Stromal cell of bone marrow (primary cell): ENCODE measurements at places on chromosomes 3 and 15.
A peak's percentile ranks its signal among the peaks of the same experiment; 100 is the strongest.

DNA sequence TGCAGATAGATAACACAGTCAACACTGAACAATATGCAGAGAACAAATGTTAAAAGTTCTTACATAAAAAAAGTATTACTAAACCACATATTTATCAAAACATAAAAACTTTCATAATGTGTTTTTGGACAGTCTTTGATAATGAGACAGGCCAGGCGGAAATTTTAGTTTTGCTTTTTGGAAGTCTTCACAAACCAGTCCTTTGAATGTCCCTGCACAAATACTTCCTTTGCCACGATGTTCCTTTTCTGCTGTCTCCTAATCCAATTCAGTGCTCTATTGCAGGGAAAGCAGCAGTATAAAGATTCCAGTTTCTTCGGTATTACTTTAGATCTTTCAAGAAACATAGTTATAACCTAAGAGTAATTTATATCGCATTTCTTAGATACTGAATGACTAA lies 135.9 kb downstream of the TBL1XR1 start:
- no peak for DNase-seq

DNA sequence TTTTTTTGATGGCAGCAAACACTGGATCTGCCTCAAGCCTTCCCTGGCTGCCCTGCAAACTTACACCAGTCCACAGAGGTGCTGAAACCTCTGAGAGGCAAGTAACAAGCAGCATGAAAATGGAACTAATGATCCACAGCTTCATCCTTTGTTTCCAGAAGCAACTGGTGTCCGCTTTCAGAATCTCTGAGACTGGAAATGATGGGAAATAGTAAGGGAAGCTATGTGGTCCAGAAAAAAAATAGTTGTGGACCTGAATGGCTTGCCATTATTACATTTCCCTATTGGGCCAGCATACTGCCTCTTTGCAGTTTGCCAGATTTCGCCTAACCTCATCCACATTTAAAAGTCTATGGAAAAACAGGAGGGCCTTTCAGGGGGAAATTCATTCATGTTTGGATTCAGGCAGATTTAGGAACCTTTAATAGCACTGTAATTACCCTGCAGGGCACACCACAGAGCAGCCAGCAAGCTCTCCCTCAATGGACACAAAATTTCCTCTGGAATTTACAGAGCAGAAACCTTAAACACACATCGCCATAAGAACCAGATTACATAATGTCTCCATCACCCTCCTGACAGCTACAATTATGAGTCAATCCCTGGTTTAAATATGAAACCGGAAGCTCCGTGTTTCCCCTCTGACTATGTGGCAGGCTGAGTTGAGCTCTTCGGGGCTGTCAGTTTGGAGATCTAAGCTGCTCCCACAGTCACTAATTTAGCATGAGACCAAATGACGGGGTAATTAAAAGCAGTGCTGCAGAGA lies 134.4 kb downstream of the TMCO5A start:
- peak; percentile 84 for DNase-seq

GRCh38 chr15:84657748-84658079 lies 285 bp downstream of the NMB start:
- DNase-seq, result no peak

DNA sequence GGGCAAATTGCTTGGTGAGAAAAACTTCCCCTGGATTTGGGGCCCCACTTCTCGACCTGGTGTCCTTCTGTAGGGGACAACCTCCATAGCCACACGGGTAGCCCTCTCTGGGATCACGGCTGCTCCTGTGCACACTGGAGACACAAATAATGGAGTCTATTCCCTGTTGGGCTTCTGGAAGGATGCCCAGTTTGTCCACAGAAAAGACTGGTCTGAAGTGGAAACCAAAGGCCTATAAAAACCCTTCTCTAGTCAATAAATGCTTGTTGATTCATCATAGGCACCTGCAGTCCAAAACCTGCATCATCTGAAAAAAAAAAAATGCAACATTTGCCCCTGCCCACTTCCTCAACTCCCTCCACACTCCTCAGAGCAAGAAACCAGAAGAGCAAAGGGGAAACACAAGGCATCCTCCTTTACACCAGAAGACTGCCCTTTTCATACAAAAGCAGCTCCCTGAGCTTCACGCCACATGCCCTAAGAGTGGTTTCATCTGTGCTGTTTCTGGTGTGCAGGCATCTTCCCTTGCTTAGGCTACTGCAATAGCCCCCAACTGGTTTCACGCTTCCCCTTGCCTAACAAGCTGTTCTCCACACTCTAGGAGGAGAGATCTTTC lies 36.3 kb downstream of the SRGAP3 start:
- DNase-seq, result no peak

- no peak for DNase-seq
These were observed 866.4 kb downstream of the PLOD2 start for GRCh38 chr3:145294572-145294971.

GRCh38 chr15:90869140-90869541 lies 753 bp downstream of the FURIN start:
- DNase-seq, result no peak

GRCh38 chr15:99844150-99844549 lies 110.9 kb upstream of the LYSMD4 start:
- no peak for DNase-seq

- no peak for DNase-seq
These were observed 4.7 kb downstream of the TMEM40 start for GRCh38 chr3:12754313-12754712.

- no peak for DNase-seq
These were observed 437.4 kb downstream of the NR2F2 start for GRCh38 chr15:96767703-96768434.

DNA sequence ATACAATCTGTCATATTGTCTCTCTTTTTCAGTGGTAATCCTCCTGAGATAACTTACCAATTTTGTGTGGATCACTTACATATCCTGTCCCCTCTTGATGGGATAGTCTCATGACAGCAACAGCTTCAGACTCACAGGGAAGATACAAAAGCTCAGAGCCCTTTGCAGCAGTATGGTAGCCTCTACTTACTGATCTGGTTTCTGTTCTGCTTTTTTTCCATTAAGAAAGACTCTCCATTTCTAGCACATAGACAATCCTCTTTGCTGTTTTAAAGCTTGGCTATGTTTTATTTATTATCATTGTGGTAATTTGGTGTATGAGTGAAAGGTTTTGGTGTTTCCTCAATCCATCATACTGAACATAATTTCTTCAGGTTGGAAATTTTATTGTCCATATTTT lies 25.4 kb upstream of the SOX14 start:
- no peak for DNase-seq

DNA sequence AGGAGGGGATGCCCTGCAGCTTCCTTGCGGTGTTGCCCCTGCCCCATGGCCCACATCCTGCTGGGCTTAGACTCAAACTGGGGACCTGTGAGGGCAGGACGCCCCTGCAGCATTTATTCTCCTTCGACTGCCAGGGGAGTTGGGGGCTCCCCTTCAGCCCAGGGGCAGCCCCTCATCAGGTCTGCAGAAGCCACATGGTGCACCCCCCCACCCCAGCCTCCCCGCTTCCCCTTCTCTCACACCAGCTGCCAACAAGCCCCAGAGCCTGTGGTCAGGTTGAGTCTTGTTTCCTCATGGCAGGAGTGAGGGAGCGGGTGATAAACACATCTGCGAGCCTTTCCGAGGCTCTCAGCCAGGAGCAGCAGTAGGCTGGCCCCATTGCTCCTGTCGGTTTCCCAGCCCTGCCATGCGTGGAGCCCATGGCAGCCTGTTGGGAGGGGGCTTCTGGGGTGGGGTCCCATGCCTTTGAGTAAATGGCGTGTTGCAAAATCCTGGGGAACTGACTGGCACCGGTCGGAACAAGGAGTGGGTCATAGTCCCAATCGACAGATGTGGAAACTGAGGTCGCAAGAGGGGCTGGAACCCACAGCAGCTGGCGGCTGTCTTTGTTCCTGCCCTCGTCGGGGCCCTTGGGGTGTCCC lies 27.8 kb downstream of the WNT7A start:
- DNase-seq, result no peak

DNA sequence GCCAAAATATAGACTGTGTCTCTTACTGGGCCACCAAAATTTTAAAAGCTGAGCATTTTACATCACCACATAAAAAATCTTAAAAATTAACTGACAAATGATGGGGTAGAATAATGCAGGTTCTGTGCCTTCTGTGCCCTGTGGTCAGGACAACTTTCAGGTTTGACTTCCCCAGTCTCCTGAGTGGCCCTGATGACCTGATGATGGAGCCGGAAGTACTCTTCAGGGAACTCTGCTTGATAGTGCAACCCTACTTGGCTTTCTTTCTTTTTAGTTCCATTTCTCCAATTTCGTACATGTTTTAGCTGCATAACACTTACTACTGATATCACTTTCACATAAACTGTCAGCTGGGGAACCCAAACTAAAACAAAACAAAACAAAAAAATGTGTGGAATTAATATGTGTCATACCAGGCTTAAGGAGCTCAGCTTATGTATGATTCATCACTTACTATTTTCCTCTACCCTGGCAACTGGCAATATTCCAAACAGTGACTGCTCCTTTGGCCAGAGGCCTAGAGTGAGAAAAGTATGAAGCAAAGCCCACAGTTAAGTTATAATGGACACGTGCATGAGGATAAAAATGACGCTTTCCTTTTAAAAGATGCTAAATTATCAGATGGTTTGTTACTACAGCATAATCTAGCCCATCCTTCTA lies 194.3 kb downstream of the BCHE start:
- peak; percentile 96 for DNase-seq

GRCh38 chr15:89679212-89679611 lies at the start of gene PLIN1:
Gene PLIN1 (minus strand): TSS chr15:89679367. CDS start chr15:89677489, 1,878 bp downstream.
- no peak for DNase-seq

DNA sequence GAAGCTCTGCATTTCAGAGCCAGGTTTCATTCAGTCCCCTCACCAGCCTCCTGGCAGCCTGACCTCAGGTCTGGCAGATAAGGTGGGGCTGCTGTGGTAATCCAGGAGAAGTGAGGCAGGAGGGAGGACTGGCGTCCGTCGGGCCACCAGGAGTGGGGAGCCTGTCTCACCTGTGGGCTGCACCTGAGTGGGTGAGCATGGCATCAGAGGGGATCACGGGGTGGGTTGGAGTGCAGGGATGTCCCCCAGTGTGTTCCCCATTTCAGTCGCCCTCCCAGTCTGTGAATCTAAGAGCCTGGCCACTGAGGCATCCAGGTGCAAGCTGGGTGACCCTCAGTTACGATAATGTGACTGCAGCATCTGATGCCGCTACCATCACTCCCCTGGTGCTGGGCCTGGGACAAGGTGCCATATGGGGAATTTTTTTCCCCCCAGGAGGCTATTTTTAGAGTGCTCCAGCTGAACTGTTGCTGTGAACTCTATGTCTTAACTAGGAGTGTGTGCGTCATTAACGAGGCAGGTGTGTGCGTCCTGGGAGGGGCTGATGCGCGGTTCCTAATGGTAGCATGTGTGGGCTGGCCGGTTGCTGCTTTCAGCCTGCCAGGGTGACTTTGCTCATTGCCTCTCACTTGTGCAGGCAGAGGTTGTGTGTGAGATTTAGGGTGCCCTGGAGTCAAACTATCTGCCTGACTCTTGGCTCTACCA lies 165.2 kb downstream of the SLCO3A1 start:
- no peak for DNase-seq

GRCh38 chr3:130255442-130255841 lies 90.0 kb upstream of the COL6A5 start:
- no peak for DNase-seq

- DNase-seq, result no peak
These were observed 8.1 kb downstream of the RAD18 start for GRCh38 chr3:8954938-8955763.

DNA sequence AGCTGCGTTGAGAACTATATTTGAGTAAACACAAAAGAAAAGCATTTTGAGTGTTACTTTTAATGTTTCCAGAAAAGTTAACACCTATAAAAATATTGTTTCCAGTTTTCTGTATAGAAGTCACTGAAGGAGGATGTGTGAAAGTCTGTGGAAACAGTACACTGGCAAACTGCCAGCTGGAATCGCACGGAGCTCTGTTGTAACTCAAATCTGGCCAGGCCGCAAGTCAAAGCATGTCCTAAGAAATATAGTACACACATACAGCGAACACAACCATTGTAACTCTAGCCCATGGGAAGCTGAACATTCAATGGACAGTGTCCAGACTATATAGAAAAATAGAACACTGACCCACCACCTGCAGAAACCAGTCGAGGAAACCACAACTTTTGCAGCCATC lies 657.2 kb downstream of the FHIT start:
- DNase-seq, result no peak
